ENCODE measurements at places on chromosomes 1 and 21.

- peak; percentile 73 for DNase-seq
These were observed 6.3 kb upstream of the GPR25 start for GRCh38 chr1:200866521-200866920.

GRCh38 chr1:67739361-67739760, 54.4 kb downstream of the GADD45A start:
- no peak for DNase-seq

DNA sequence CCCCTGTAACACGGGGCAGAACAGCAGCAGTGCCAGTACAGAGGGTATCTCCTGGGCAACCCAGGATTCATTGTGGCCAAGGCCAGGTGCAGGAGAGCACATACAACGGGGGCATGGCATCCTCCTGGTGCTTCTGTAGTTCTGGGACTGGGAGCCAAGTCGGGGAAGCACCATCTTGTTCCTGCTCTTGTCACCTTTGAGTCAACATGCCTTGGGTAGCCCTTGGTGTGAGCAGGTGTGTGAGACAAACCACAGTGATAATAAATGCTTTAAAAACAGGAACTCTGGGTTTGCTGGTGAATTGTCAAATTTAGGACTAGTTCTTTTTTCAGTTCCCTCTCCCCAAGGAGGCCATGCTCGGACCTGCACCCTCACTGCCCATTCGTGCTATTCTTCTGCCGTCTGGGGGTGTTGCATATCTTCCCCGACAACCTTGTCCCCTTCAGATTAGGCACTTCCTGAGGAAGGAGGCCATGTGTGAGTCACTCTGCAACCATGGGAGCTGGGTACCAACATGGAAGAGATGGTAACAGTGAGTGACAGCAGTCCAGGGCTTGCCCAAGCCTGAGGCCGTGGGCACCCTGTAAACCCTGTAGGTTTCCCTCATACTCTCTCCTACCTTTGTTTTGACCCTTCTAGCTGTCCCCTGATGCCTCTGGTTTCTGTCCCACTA, 150.2 kb downstream of the GRIK3 start:
- no peak for DNase-seq

DNA sequence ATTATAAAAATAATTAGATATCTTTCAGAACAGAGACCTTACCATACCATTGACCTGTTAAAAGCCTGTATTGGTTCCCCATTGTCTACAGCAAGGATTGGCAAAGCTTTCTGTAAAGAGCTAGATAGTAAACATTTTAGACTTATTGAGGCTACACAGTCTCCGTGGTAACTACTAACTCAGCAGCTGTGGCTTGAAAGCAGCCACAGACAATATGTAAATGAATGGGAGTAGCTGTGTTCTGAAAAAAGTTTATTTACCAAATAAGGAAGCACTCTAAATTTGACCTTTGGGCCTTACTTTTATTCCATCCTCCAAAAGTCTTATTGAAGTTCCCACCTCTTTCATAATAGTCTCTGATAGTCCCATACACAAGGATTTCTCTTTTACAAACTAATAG, 39.7 kb downstream of the NUP210L start:
- no peak for DNase-seq

- no peak for DNase-seq
These were observed 120.5 kb downstream of the PRDM2 start for GRCh38 chr1:13820456-13820855.

DNA sequence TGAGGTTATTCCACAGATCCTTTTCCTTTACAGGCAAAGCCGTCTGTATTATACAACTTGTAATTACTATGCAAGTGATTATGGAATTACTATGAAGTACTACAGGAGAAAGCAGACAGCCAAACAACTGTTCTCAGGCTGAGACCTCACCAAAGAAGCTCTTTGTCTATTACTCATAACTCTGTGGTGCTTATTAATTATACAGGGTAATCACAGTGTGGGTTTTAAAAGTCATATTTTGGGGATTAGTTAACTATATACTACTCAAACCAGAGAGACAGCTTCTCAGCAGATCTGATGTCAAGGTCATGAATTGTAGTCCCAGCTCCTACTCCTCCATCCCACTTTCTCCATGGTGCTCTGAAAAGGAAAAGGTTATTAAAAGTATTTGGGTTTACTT, 49.6 kb downstream of the CTTNBP2NL start:
- no peak for DNase-seq
